ENCODE measurements at places on chromosomes 5 and 9.

DNA sequence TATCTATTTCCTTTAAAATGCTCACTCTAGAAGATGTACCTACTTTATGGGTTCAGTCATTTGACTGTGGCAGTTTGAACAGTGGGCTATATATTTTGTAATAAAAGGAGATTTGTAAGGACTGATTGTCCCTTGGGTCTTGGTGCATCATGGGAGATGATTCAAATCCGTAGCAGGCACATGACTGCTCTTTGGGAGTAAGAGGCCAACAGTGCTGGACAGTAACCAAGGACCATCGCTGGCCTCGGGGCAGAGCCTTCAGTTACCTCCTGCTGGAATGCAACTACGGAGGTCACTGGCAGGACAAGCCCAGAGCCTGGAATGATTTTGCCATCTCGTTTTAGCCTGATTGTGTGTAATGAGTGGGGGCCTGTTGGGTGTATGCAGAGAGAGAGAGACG lies 7.0 kb upstream of the MAMDC2 start:
- DNase-seq = no peak

DNA sequence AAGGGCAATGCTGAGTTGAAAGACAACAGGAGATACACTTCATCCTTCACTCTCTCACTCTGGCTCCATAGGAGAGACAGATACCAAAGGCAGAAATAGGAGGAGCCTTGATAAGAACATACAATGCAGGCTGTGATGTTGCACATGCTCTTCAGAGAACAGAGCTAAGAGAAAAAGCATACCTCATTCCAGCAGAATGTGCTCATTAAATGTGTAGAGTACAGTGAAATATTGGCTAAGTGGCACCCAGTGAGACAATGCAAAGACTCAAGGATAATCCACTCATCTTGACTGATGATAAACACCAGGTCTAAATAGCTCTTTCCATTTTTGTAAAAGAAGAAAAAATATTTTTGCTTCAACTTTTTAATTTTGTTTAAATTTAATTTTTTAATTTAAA lies 139.7 kb downstream of the OR2K2 start:
- DNase-seq = no peak

- no peak for DNase-seq
These were observed 11.1 kb upstream of the ARAP3 start for GRCh38 chr5:141692919-141693725.

GRCh38 chr9:84366683-84367082 lies 26.1 kb upstream of the SLC28A3 start:
- no peak for DNase-seq

DNA sequence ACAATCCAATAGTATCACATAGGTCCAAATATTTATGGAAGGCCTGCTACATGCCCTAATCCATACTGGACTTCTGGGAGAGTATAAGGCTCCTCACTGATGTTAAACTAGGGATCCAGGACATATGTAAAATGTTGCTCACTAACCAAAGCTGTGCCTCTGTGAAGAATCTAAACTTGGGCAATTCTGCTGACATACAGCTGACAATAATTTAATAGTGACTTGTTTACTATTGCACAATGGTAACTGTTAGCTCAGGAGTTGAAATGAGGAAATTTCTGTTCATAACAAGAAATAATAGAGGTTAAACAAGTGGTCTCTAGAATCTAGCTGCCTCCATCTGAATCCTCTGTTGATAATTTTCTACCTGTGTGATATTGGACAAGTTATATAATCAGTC lies 14.9 kb upstream of the CTXN3 start:
- no peak for DNase-seq

GRCh38 chr9:108056805-108057386 lies 567.3 kb upstream of the KLF4 start:
- no peak for DNase-seq

- DNase-seq = no peak
These were observed 6.8 kb downstream of the FBP2 start for GRCh38 chr9:94586814-94587213.

GRCh38 chr9:7974335-7974960 lies 174.9 kb upstream of the DMAC1 start:
- no peak for DNase-seq

GRCh38 chr5:5116956-5117355 lies 23.2 kb upstream of the ADAMTS16 start:
- DNase-seq = no peak

DNA sequence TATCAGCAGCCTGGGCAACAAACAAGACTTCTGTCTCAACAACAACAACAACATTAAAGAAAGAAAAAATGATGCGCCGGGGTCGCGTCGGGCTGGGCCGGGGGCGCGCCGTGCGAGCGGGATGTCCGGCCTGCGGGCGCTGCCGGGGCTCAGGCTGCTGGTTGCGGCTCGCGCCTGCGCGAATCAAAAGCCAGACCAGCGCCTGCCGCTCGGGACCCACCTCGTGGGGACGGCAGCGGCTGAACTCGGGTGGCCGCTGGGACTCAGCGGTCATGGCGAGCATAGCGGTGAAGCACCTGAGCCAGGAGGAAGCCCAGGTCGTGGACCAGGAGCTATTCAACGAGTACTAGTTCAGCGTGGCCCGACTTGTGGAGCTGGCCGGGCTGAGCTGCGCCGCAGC lies 11.9 kb upstream of the NHP2 start:
- no peak for DNase-seq

DNA sequence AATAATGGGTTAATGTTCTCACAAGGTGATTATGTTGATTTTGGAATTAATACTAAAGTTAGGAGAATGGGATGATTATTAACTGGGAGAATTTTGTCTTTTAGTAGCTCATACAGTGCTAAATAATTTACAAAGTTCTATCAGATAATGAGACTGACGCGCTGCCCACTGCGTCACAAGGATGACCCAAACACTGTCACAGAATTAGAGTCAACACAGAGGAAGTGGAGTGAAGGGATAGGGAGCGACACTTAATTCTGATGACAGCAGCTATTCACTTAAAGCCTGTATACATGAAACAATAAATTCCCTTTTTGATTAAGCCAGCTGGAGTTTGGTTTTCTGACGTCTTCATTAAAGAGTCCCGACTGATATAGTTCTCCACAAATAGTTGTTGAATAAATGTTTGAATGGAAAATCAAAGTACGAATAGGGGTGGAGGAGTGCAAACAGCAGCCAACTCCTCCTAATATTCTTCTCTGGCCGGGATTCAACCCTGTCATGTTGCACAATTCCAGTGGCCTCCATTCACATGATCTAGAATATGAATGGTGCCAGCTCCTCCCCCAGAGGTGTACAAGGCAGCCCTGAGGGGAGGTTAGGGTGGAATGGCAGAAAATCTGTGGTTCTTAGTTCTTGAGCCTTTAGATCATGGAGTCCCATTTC lies 140.3 kb downstream of the PCSK1 start:
- no peak for DNase-seq

DNA sequence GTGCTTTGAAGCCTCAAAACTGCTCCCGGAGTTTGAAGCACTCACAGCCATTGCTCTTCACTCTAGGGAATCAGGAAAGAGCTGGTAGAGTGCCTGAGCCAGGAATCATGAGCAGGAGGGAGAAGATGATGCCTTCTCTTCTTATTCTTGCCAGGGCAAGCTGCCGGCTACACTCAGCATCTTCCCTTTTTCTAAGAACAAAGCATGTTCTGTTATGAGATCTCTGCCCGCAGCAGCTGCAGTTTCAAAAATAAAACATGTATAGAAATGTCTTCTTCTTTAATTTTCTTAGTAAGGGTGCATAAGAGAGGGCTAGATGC lies 57.9 kb upstream of the RICTOR start:
- DNase-seq = no peak

Measured in 8988T (cell line).